ENCODE measurements at places on chromosomes 3 and 15.

DNA sequence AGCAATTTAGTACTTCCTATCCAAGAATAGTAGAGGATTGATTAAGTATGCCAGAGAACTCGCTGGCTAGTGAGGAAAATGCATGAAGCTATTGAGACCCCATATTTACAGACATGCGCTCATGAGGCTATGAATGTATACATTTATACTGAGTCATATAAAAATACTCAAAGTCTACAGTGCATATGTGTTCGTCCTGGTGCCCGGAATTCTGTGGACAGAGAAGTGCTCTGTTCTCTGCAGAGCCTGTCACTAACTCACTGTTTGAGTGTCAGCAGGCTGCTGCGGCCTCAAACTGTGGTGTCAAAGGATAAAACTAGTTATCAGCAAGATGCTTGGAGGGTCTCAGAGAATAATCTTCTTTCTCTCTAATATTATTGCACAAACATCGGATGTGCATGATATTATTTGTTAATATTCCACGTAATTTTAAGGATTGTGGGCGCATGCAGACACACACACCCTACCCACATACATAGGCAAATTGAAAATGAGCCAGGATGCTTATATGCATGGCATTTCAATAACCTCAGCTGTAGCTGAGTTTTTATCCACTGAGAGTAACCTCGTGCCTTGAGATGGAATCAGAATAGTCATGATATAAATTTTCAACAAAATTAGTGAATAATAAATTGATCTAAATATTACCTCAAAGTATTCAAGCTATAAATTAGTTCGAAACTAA is 50.0 kb upstream of the TSC22D2 start:
- no peak for DNase-seq

DNA sequence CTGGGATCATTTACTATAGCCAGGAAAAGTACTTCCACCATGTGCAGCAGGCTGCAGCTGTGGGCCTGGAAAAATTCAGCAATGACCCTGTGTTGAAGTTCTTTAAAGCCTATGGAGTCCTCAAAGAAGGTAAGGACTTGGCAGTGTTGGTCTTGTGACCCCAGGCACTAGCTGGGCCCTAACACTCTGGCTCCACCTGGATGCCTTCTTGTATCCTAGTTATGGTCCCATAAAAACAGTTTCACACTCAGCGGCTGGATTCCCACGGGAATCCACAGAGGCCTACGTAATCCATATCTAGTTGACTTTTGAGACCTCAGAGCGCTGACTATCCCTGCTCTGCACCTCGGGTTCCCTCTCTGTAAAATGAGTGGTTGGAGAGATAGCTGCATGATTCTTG is 1.6 kb downstream of the TTC21A start:
- no peak for DNase-seq

- DNase-seq = no peak
These were observed 82.2 kb downstream of the STRIT1 start for GRCh38 chr3:155211266-155211665.

DNA sequence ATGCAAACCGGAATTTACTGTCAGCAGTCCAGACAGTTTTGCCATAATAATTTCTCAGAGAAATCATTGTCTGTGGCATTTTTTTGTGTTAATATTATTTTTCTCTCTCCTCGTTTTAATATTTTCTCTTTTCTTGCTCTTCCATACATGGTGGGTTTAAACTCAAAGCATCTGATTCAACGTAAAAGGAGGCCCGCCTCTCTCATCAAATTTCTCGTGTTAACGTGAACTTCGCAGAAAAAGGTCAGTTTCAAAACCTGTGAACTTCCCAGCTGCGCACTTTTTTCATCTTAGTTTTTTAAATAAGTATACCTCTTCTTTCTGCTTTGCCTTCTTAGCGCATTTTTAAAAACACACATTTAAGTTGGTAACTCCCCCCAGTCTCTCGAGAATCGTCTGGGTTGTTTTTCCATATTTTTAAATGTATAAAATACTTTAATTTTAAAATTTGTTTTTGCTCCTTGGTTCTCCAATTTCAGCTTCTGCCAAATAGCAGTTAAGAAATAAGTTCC is 9.1 kb downstream of the SHOX2 start:
- no peak for DNase-seq

DNA sequence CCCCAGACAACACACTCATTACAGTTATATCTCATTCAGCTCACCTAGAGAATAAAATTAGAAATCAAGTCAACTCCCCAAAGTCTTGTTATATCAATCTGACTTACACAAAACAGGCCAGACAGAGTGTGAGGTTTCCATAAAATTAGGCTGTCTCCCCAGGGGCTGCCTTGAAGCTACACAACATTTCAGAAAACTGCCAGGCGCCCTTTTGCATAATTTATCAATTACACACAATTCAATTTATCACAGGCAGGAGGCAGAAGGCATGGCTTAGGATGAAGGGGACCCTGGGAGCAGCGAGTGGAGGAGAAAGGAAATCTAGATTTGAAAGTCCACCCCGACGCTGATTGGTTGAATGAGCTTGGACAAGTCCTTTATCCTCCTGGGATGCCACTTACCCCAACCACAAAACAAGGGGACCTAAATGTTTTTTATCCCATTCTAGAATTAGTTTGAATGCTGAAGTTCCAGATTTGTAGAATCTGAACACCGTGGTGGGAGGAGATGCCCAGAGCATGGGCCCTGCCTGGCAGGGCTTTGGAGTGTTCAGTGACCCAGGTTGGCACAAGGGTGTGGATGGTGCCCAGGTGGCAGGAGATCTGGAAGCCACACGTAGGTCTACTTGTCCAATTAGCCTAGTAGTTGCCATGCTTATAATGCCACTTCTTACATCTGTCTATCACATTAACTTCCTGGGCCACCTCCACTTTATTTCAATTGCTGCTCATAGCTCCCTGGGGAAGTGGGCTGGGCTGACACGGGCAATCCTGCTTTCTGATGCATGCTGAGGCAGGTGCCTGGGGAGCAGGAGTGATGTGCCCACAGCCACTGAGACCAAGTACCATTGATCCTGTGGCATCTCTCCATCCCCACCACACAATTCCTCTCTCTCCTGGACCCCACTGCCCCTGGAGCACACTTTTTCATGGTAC is 119.8 kb upstream of the TLE3 start:
- no peak for DNase-seq

- no peak for DNase-seq
These were observed 1.9 kb downstream of the CBLB start for GRCh38 chr3:105866656-105867653.

DNA sequence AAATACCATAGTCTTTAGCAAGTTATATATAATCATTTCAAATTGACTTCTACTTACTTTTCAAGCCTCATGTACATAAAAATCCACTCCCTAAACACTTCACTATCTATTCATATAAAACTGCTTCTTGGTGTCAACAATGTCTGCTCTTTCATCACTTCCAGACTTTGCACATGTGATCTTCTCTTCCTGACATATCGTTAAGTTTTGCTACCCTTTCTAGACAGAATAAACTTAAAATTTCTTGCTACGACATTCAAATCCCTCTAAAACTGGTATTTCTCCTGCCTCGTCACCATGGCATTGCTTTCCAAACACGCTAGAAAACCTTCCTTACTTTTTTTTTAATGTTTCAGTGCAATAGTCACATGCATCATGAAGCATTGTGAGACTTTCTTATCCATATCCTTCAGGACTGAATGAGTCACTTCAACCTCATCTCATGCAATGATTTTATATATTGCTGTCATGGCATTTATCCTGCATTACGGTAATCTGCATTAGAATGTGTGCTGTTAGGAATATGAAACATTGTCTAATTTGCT is 122.8 kb downstream of the GMNC start:
- no peak for DNase-seq

GRCh38 chr15:34019369-34019990 is 19.5 kb downstream of the AVEN start:
- DNase-seq = no peak

GRCh38 chr3:188854772-188855149 is 317.0 kb upstream of the TPRG1 start:
- DNase-seq = no peak

- DNase-seq = no peak
These were observed 608.2 kb upstream of the CCDC54 start for GRCh38 chr3:106768941-106769480.

DNA sequence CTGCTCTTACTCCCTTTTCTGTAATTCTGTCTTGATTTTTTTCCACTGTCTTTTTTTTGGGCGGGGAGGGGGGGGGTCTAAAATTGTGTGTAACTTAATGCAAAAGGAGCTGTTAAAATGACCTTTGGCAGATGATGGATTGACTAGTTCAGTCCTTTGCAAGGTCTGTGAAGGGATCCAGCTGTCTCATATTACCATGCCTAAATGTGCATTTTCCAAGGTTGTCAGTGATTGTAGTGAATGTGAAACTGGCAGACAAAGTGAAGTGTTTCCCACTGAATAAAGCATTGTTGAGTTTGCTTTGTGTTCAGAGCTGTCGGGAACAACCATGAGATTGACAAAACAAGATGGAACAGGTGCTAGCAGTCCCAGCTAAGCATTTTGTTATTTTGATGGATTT is 110.1 kb upstream of the SKOR1 start:
- DNase-seq = no peak
